ENCODE measurements at places on chromosomes 12 and 14. TPM values are rescaled to one million over a fixed set of nuclear protein-coding genes. Genes with fewer than 3 reads are reported as not detected.

DNA sequence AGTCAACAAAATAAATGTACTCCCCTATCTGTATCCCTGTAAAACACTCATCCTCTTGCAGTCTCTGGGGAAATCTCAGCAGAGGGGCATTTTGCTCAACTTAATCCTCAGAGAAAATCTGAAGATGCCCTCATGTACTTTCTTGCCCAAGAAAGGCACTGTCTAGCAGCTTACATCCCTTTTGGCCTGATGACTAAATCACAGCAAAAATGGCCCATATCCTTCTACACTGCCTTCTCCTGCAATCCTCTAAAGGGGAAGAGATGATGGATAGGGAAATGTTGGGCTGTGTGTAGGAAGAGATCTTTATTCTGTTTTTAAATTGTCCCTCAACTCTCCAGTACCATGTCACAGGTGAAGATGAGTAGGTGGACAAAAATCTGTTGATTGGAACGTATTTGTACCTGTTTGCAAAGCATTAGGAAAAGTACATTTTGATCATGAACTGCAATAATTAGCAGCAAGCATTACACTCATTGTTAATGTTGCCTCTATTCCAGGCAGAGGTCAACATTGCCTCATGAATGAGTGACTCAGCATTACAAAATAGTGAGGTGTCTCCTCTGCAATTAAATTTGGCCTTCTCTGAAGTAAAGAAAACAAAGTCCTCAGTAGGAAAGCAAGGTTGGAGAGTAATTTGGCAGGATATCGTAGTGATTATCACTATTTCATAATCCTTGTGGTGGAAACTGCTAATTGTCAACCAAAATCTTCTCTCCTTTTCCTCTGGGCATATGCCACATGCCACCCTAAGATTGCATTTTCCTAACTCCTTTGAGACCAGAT is 172.4 kb upstream of the CAND1 start:
- DNase-seq, result no peak

DNA sequence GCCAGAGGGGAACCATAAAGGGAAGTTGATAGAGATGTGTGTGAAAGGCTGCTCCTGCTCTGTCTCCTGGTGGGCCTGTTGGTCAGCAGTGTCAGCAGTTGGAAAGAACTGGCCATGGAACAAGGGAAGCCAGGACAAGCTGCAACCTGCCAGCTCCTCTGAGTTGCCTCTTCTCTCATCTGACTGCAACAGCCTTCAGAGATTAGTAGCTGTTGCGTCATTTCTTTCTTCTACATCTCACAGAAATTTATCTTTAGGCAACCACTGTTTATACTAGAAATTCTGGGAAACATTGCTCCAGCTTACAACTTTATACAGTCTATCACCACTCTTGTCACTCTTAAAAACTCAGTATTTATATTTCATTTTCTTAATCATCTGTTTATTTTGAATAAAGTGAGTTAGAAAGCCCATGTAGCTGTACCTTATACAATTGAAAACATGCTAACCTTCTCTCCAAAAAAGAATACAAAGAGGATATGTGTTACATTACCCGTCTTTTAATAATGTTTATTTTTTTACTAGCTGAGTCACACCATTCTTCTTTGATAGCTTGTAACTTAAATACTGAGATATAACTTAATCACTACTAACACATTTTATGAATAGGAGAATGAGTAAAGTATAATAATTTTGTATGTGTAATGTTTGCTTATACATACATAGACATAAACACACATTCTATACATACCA is 224.2 kb downstream of the LRFN5 start:
- DNase-seq, result no peak

DNA sequence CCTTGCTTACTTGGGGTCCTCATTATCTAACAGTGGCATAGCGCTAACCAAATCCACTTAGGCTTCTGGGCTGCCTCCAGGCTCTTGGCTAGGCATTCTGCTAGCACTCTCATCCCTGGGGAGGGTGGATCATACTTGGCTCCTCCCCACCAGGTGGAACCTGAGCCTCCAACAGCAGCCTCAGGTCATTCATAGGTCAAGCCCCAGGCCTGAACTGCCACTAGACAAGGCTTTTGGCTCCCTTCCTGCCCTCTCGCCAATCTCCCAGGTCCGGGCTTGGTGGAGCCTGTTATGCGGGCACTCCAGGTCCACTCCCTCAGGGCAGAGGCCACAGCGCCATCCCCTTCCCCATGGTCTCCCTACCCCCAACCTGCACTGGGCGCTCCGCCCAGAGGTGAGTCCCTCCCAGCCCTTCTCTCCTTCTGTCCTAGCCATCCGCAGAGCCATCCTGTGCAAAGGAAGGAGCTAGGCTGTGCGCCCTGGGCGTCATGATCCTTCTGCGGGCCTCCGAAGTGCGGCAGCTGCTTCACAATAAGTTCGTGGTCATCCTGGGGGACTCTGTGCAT is 154.9 kb upstream of the AMIGO2 start:
- DNase-seq, result no peak

GRCh38 chr12:76623931-76624330 is 64.4 kb upstream of the OSBPL8 start:
- DNase-seq, result no peak

DNA sequence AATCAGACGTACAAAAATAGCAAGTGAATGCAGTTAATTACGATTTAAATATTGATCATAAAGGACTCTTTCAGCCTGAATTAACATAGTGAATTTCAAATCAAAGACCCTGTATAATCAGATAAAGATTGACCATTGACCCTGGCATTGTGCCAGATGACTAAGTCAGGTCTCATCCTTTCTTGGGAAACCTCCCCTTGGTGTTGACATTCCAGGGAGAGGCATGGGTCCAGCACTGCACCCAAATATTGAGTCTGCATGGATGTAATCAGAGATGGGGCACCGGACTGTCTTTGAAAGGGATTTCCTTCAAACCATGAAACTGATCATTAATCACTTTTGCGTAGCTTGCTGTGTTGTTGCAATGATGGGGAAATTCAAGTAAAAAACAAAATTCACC is 1138.2 kb downstream of the BCL11B start:
- no peak for DNase-seq

DNA sequence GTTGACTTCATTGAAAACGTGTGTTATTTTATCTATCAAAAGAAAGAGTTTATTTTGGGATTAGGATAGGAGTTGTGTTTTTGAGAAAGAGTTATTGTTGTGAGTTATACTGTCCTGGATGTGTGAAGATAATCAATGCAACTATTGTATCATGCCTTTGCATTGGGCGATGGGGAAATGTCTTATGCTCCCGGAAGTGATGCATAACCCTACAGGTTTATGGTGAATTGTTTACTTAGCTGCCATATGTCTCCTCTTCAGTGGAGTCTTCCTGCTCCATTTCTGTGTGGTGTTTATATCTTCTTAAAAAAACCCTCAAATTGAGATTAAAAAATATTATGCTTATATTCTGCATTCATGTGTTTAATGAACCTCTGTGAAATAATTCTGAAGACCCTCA is 6.5 kb downstream of the PDE3A start:
- DNase-seq, result no peak

DNA sequence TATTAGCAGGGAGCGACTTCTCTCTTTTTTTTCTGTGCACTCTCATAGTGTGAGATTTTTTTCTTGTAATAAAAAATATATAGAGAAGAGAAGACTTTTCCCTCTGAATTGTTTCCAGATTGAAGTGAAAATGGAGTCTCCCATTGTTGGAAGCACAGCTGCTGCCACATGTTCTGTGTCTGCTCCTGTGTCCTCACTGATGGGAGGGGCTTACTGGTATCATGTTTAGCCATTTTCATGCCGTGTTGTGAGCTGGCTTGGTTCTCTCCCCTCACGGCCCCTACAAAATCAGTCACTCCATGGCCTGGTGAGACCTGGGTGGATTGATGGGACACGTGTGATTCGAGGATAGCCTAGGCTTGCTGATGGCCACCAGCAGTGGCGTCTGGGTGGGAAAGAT is 379.7 kb upstream of the DDHD1 start:
- no peak for DNase-seq

- DNase-seq, result no peak
Measured at GRCh38 chr14:93010130-93010499, 87.2 kb downstream of the CHGA start.

AJUBA gene
- 11.3 TPM for total RNA-seq

SLCO1B1 gene
- 0.24 TPM for total RNA-seq

CD163 gene
- 34.4 TPM for total RNA-seq

HSPB8 gene
- 45.8 TPM for total RNA-seq

IAPP gene
- total RNA-seq, result not detected

LTBP2 gene
- total RNA-seq, result 45.3 TPM

TAS2R30 gene
- total RNA-seq, result 11.3 TPM

CCDC59 gene
- total RNA-seq, result 63.5 TPM

All from testis (tissue), 5 donors.